ENCODE measurements at places on chromosomes 5 and 9.
A peak's percentile ranks its signal among the peaks of the same experiment; 100 is the strongest.

- no peak for DNase-seq
These were observed 58.3 kb upstream of the ALDH1B1 start for GRCh38 chr9:38334234-38334633.

DNA sequence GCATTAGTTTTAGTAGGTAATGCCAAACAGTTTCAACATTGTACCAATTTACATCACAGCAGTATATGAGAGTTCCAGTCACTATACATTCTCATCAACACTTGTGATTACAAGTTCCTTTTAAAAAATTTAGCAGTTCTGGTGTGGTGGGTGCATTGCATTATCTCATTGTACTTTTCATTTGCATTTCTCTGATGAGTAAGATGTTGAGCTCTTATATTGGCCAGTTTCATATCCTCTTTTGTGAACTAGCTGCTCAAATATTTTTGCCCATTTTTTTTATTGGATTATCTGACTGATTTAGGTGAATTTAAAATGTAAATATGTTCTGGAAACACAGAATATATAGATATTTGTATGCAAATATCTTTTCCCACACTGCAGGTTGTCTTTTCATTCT is 160.9 kb upstream of the NR3C1 start:
- no peak for DNase-seq

DNA sequence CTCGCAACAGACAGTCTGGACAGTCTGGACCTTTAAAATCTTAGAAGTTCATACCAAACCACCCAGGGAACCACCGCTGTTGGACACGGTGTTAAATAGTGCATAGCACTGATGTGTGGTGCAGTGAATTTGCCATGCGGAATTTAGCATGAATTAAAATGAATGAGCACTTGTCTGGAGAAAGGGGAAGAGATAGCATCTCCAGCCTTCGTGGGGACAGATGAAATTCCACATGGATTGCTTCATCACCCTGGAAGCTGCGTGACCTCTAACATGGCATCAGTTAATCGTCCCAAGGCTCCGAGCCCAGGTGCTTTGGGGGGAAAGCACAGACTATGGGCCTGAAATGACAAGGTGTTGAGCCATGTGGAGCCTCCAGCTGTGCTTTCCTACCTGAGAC is 91.4 kb downstream of the ADAMTS16 start:
- no peak for DNase-seq

DNA sequence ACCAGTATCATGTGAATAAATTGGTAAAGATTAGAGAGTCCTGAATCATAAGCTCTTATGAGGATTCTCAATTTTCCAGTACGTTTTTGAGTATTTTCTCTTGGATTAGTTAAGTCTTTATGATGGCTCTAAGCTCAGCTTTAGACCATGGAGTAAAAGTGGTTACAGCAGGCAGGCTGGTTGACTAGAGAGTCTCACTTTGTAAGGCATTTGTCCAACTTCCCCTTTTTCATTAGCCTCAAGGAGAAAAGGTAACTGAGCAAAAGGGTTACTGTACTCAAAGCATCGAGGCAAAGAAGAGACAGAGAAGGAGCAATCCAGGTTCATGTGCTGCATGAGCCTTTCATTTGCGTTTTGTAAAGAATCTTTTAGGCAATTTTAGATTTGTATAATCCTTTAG is 8.5 kb downstream of the NOP16 start:
- DNase-seq, result no peak

- DNase-seq, result no peak
These were observed 33.6 kb upstream of the SLC36A1 start for GRCh38 chr5:151413800-151414199.

GRCh38 chr5:102153003-102153759 is 142.9 kb downstream of the SLCO4C1 start:
- DNase-seq, result no peak

DNA sequence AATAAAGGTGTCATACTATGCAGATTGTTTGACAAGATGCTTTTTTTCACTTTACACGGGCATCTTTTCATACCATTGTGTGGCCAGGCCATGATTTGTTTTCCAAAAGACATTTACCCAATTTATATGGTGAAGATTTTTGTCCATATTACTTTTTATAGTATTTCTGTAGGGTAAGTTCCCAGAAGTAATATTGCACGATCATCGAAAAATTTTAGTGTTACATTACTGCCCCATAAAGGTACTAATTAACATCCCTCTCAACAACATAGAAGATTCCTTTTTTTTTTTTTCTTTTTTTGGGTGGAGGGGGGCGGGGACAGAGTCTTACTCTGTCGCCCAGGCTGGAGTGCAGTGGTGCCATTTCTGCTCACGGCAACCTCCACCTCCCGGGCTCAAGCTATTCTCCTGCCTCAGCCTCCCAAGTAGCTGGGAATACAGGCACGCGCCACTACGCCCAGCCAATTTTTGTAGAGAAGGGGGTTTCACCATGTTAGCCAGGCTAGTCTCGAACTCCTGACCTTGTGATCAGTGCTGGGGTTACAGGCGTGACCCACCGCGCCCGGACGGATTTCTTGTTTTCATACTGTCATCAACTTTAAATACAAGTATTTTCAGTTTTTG is 1.2 kb upstream of the ROPN1L start:
- DNase-seq, result no peak

DNA sequence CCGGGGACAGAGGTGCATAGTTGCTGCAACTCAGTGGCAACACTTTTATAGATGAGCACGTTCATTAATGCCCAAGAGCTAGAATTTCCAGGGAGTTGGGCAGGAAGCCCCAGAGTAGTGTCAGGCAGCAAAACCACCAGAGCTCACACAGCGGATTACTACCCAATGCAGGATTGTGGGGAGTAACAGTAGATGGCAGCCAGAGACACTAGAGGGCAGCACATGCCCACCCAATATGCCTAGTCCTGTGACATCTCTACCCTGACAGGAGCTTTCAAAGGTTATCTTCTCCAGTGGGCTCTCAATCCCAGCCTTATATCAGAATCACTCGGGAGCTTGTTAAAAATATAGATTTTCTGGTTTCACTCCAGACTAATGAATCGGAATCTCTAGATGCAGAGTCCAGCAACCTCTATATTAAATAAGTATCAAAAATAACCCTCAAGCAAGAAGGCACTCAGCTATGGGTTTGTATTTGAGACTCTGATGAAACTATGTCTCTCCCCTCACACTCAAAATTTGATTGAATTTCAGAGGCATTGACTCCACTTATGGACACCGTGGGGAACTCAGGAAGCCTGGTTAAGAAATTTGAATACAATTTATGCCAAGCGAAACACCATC is 58.4 kb upstream of the PHF24 start:
- DNase-seq, result peak; percentile 80

DNA sequence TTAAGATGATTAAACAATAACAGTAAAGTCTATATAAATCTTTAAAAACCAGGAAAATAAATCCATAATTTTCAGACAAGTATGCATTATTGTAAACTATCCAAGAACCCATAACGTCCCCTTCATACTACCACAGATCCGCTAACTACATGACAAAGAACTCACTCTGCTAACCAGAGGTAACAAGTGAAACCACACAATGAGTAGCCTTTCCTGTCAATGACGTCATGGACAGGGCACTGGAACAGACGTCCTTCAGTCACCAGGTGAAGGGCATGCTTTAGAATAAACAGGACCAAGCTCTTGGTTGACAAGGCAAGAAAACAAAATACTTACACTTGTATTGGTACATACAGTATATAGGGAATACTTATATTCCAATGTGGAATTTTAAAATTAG is 45.2 kb downstream of the RNF130 start:
- peak; percentile 79 for DNase-seq
